ENCODE measurements at places on chromosomes 7 and 10.

- DNase-seq = no peak
Measured at GRCh38 chr7:55113760-55114540, 95.1 kb downstream of the EGFR start.

- peak; percentile 72 for DNase-seq
Measured at GRCh38 chr10:95295031-95295755, 4.4 kb upstream of the PDLIM1 start.

GRCh38 chr10:102408728-102409603 is 9.6 kb downstream of the PSD start:
- peak; percentile 82 for DNase-seq

DNA sequence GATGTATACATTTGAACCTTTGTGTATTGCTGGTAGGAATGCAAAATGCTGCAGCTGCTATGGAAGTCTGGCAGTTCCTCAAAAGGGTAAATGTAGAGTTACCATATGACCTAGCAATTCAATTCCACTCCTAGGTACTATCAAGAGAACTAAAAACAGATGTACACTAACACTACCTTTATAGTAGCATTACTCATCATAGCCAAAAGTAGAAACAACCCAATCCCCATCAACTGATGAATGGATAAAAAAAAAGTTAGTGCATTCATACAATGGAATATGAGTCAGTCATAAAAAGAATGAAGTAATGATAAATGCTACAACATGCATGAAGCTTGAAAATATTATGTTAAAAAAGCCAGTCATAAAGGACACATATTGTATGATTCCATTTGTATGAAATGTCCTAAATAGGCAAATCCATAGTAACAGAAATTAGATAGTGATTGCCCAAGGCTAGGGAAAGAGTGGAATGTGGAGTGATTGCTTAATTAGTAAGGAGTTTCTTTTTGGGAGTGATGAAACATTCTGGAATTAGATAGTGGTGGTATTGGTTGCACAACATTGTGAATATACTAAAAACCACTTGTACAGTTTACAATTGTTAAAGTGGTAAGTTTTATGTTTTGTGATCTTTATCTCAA is 96.4 kb upstream of the AOAH start:
- DNase-seq = no peak

GRCh38 chr7:84100866-84101265 is 93.7 kb downstream of the SEMA3A start:
- no peak for DNase-seq

DNA sequence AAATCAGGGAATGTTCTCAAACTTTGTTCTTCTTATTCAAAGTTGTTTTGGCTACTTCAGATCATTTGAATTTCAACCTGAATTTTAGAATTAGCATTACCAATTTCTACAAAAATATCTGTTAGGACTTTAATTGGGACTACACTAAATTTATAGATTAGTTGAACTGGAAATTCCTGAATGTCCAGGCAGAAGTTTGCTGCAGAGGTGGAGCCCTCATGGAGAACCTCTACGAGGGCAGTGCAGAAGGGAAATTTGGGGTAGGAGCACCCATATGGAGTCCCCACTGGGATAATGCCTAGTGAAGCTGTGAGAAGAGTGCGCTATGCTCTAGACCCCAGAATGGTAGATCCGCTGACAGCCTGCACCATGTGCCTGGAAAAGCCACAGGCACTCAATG is 22.8 kb upstream of the AGMO start:
- DNase-seq = no peak

DNA sequence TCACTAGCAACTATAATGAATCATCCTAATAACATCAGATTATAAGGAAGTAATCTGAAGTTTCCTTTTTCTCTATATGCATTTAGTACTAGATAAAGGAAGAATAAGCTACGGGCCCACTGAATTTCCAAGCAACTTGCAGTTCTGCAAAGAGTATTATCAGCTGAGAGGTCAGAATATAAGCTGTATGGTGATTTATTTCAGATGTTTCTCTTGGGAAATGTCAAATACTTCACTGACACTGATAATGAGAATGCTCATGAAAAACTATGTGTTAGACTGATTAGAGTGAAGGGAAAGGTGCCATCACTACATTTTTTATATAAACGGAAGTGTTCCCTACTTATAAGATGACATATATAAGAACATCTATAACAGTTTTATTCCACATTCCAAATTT is 251.2 kb upstream of the HGF start:
- DNase-seq = no peak

DNA sequence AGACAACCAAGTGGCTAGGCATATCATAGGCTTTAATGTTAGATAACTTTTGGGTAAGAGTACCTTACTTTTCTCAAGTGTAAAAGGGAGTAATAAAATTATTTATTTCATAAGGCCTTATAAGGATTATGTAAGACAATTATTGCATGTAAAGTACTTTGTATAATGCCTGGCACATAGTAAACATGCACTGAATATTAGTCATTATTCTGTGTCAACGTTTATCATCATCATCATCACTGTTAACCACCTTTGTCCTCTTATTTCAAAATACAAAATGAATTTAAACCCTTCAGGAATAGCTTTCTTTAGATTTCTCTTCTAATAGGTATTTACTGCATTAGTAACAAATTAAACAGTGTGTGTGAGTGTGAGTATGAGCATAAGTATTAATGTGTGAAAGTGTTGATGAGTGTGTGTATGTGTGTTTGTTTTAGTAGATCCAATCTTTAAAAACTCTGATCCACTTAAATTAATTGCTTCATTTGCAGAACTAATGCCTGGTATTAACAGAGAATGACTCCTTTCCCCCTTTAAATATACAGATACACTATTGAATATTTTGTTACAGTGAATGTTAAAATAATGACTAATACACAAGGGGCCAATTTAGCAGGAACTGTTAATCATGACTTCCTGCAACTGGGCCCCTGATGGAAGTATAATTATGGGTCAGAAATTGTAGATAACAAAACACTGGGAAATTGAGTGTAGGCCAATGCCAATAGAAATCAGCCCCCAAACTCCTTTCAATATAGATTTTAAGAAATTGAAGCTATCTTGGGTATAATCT is 213.3 kb upstream of the FZD8 start:
- no peak for DNase-seq

DNA sequence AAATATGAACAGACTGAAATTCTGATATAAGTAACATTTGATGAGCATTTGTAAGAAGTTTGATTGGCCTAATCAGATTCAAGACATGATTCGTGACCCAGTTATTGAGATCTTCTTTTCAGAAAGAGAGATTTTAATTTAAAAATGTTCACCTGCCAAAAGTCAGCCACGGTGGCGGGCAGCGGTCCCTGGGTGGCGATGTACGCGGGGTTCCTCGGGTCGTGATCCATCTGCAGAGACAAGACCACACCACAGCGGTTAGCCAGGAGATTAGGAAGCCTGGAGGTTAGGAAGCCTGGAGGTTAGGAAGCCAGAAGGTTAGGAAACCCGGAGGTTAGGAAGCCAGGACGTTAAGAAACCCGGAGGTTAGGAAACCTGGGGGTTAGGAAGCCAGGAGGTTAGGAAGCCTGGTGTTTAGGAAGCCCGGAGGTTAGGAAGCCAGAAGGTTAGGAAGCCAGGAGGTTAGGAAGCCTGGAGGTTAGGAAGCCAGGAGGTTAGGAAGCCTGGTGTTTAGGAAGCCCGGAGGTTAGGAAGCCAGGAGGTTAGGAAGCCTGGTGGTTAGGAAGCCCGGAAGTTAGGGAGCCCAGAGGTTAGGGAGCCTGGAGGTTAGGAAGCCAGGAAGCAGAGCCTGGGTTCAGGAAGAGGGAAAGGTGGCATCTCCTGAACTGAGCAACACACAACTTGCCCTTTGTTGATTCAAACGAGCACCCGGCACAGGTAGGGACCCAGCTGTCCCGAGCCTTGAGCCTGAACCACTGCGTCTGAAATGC is 258.5 kb downstream of the DNAJB6 start:
- DNase-seq = peak; percentile 39

GRCh38 chr10:6299743-6300105 is 97.0 kb downstream of the PFKFB3 start:
- no peak for DNase-seq

GRCh38 chr10:98039690-98040381 is 9.4 kb upstream of the CRTAC1 start:
- no peak for DNase-seq

DNA sequence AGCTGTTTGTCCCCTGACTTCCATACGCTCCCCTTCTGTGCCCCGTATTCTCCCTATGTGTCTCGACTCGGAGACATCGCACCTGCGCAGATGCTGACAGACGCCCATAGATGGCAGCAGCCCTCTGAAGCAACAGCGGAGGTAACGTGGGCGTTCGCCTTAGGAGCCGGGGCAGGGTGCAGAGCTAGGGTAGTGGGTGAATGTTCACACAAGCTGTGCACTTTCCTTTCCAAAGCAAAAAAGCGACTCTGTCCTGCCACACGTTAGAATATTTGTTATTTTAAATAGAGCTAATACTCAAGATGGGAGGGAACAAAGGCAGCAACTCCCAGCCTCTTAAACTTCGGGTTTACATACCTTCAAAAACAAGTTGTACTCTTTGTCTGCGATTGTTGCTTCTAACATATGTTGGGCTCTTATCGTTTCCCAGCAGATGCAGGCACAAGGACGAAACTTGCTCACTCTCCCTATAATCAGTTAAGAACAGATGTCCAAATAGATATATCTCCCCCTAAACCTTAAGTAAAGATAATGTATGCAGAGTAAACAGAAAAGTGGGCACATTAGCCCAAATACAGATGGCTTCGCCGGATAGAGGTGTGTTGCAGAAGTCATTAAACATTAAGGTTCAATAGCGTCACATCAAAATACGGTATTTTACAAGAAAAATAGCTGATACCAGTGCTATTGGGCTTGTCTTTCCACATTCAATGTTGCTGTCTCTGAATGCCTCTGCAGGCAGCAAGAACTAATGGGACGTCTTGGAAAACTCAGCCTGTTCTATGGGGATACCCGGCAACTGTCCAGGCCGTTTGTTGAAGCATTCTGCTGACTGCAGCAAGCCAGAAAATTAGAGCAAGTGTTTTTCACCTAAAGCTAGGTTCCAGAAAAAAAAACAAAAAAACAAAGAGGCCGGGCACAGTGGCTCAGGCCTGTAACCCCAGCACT is 340.3 kb upstream of the PRKCQ start:
- DNase-seq = peak; percentile 88
